Fibroblast of lung (primary cell): ENCODE measurements at places on chromosomes 11 and 22. TPM values are rescaled to one million over a fixed set of nuclear protein-coding genes. Genes with fewer than 3 reads are reported as not detected.

The TEX12 gene
- 0.17 TPM in 1 of 2 replicates, not detected in the other for total RNA-seq

The FBXO7 gene
- total RNA-seq: 39.5 and 51.2 TPM in 2 replicates

The MS4A1 gene
- total RNA-seq: not detected in 2 replicates

The OR52I1 gene
- total RNA-seq: not detected in 2 replicates

The RAB3IL1 gene
- 13.4 TPM in 2 replicates for total RNA-seq

The CHADL gene
- total RNA-seq: 2.1 and 3.1 TPM in 2 replicates

The CRYBB3 gene
- not detected in 2 replicates for total RNA-seq

The SAAL1 gene
- 17.7 and 20.0 TPM in 2 replicates for total RNA-seq

The OR52A1 gene
- total RNA-seq: not detected in 2 replicates
